Occipital lobe (tissue), 3 donors: ENCODE measurements at places on chromosomes 12 and 14. TPM values are rescaled to one million over a fixed set of nuclear protein-coding genes. Genes with fewer than 3 reads are reported as not detected.
A peak's percentile ranks its signal among the peaks of the same experiment; 100 is the strongest.

The FGF6 gene
- not detected for total RNA-seq

The PIK3C2G gene
- 0.31 TPM for total RNA-seq

The KLHDC1 gene
- total RNA-seq = 15.9 TPM

The SLC16A7 gene
- total RNA-seq = 44.9 TPM

The IAPP gene
- total RNA-seq = not detected

The GPR65 gene
- total RNA-seq = 0.47 TPM

The OVCH1 gene
- 1.2 TPM for total RNA-seq

- DNase-seq = no peak
Observed at GRCh38 chr14:91363776-91364523, 53.7 kb downstream of the CCDC88C start.

GRCh38 chr12:2776129-2776806, 18.5 kb upstream of the FKBP4 start:
- no peak for DNase-seq

DNA sequence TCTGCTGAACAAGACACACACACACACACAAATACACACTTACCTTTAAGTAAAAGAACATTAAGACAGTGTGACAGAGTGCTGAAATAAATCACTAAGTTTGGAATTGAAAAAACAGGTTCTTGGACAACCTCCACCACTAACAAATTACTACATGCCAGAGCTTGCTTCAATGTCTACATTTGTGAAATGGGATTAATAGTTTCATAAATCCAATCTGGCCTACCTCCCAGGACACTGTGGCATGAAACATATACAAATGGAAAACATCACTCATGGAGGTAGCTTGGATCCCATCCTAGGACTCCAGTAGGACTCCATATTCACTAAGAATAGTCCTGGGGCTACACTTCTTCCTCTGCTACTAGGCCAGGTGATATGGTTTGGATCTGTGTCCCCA, 8.2 kb upstream of the CCDC60 start:
- DNase-seq = no peak

DNA sequence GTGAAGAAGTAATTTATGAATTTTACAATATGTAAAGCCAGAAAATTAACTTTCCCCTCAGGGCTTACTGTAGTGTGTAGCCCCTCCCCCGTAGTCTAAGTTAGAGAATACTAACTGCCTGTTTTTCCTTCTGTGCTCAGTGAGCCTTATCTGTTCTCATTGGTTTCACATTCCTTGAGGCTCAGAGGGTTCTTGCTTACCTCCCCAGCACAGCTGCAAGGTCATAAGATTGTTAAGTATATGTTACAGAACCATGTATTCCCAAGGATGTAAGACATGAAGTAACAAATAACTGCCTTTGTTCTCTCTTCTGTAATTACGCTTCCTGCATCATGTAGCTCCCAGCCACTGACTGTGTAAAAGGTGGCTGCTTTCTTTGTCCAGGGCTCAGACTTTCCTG, 1351.1 kb downstream of the TMEM121 start:
- no peak for DNase-seq

DNA sequence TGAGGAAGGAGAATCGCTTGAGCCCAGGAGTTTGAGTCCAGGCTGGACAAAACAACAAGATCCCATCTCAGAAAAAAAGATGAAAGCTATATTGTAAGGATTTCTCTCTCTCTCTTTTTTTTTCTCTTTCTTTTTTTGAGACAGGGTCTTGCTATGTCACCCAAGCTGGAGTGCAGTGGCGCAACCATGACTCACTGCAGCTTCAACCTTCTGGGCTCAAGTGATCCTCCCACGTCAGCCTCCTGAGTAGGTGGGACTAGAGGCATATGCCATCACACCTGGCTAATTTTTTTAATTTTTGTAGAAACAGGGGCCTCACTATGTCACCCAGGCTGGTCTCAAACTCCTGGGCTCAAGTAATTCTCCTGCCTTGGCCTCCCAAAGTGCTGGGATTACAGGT, 5.8 kb upstream of the MRPL42 start:
- DNase-seq = no peak

DNA sequence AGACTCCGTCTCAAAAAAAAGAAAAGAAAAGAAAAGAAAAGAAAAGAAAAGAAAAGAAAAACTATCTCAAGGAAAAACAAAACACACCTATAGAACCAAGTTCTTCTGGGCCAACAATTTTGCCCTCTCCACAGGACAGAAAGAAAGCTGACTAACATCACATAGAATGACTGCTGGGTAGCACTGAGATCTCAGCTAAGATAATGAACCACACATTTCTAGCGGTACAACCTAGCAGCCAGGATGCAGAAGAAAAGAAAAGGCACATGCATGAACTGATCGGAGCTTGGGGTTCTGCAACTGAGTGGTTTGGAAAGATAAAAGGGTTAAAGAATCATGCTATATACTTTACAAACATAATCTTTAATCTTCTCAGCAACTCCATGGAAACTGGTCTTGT, 19.5 kb downstream of the TMED10 start:
- no peak for DNase-seq

DNA sequence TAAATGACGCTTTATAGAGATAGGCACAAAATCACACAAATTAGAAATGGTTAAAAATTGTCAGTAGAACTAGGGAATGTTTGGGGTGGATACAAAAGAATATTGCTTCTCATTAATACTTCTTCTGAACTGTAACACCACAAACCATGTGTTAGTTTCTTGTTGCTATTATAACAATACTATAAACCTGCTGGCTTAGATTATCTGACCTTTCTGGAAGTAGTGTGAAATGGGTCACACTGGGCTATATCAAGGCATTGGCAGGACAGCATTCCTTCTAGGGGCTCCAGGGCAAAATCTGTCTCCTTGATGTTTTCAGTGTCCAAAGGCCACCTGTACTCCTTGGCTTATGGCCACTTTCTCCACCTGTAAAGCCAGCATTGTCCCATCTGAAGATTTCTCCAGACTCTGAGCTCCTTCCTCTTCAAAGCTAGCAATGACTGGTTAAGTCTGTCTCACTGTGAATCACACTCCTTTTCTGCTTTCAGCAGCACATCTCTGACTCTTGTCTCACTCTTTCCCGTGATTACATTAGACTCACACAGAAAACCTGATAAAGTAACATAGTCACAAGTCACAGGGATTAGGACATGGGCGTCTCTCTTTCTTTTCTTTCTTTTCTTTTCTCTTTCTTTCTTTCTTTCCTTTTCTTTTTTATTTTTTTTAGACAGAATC, 86.3 kb downstream of the SLC15A4 start:
- DNase-seq = no peak

DNA sequence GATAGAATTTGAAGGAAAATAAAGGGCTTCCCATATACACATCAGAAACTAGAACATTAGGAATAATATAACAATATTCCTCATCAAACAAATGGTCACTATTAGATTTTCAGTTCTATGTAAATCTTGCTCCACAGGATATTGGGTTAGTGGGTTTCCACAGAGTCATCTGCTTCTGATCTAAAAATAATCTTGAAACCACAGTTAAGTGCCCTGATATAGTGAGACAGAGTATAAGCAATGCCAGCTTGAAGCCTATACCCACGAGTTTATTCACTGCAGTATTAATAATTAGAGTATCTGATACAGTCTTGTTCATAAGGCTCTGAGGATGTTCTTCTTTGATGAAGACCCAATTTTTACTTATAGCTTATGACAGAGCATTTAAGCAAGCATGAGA, 74.5 kb upstream of the ATF7IP start:
- DNase-seq = no peak

- DNase-seq = no peak
Observed at GRCh38 chr12:110301065-110301806, 20.2 kb downstream of the ATP2A2 start.

DNA sequence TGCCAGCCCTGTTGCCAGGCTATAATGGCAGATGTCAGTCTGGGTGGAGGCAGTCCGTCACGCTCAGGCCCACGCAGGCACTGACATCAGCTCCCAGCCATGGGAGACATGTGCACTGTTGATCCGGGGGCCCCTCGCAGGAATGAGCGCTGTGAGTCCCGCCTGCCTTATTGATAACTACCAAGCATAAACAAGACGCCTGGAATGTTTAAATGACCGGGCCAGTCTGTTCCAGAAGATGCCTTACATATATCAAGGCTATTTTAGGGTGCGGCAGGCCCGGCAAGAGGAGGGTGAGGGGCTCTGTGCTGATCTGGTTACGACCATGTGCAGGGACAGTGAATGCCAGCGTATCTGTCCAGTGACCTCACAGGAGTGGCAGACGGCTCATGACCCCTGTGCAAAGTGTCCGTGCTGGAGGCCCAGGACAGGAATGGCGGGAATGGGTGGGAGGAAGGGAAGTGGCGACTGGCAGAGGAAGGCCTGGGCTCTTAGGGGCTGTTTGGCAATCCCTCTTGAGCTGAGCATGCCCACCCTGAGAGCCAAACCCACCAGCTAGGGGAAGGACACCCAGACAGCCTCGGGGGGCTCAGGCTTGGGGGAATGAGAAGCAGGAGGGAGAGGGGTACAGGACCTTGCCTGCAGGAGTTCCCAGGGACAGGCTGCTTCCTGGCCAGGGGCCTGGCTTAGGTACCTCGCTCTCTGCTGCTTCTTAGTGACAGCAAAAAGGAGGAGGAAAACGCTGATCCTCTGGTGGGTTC, 49.3 kb downstream of the DLK1 start:
- no peak for DNase-seq

DNA sequence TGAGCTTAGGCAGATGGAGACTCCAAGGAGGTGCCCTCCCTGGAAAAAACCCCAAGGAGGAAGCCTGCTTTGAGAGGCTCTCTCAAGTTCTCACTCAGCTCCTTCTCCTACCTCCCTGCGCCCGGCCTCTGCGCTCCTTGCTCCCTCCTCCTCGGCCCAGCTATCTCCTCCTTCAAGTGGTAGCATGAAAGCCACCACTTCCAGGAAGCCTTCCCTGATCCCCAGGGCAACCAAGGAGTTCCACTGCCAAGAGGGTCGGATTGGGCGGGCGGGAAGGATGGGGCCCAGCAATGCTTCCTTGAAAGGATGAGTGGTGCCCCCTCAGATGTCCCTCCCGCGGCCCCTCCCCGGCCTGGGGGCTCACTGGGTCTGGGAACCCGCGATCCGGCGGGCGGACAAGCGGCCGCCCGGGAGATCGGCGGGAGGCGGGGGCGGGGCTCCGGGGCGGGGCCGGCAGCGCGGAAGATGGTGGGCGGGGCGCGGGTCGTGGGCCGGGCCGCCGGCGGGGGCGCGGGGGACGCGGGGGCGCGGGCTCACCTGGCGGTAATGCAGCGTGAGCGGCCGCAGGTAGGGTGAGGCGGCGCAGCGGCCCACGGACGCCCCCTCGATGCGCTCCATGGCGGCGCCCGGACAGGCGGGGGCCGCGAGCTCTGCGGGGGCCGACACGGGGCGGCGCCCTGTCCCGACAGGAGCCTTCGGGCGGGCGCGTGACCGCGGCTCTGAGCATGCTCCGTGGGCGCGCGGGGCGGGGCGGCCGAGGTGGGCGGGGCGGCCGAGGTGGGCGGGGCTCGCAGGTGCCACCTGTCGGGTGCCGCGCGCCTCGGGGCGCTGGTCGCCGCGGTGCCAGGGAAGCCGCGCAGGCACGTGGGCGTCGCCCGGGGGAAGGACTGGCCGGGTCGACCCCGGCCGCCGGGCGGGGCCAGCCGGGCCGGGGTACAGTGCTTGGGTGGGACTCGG, at the start of gene NUDT14:
TSS of gene NUDT14 (minus strand) at position 721 of the 957 bp plus-strand sequence. CDS start at position 618, 103 bp downstream.
- DNase-seq = peak; percentile 36

DNA sequence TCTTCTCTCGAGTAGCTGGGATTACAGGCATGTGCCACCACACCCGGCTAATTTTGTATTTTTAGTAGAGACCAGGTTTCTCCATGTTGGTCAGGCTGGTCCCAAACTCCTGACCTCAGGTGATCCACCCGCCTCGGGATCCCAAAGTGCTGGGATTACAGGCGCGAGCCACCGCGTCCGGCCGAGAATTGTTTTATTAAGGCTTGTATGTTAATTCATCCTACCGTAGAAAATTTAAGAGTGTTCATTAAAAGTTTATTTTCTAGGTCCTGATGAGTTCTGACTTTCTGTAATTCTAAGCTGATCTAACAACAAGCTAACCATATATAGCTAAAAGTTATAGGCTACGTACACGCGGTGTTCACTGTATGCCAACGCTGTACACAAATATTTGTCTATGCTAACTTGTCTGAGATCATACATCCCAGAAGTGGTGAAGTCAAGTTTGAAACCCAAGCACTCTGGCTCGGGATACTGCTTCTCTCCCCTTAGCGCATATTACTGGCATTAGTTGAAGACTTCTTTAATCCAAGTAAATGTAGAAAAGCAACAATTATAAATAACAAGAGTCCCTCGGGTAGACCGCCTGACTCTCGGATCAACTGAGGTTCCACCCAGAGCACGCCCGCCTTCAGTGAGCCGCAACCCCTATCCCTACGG, 570 bp upstream of the MRPS35 start:
- no peak for DNase-seq

- DNase-seq = no peak
Observed at GRCh38 chr12:3884671-3885070, 11.5 kb upstream of the PARP11 start.

- peak; percentile 37 for DNase-seq
Observed at GRCh38 chr14:104865631-104866441, 768 bp downstream of the CEP170B start.

DNA sequence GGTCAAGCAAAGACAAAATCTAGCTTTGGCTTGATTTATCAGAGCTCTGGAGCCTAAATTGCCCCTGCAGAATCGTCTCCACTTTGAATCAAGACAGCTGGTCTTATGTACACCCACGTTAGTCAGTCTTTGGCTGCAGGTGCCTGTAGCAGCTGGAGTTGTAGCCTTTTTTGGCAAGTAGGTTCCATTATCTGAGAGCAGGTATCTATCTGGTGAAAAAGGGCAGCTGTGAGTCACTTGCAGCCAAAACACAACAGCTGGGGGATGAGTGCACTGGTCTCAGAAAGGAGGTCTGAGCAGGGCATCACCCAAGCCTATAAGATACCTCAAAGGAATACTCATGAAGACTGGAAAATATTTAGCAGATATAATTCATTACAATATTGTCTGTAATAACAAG, 43.6 kb upstream of the KCNH5 start:
- DNase-seq = no peak

- no peak for DNase-seq
Observed at GRCh38 chr12:19925841-19926240, 442.5 kb upstream of the PDE3A start.
